ENCODE measurements at places on chromosomes 3 and 15. TPM values are rescaled to one million over a fixed set of nuclear protein-coding genes. Genes with fewer than 3 reads are reported as not detected.

DNA sequence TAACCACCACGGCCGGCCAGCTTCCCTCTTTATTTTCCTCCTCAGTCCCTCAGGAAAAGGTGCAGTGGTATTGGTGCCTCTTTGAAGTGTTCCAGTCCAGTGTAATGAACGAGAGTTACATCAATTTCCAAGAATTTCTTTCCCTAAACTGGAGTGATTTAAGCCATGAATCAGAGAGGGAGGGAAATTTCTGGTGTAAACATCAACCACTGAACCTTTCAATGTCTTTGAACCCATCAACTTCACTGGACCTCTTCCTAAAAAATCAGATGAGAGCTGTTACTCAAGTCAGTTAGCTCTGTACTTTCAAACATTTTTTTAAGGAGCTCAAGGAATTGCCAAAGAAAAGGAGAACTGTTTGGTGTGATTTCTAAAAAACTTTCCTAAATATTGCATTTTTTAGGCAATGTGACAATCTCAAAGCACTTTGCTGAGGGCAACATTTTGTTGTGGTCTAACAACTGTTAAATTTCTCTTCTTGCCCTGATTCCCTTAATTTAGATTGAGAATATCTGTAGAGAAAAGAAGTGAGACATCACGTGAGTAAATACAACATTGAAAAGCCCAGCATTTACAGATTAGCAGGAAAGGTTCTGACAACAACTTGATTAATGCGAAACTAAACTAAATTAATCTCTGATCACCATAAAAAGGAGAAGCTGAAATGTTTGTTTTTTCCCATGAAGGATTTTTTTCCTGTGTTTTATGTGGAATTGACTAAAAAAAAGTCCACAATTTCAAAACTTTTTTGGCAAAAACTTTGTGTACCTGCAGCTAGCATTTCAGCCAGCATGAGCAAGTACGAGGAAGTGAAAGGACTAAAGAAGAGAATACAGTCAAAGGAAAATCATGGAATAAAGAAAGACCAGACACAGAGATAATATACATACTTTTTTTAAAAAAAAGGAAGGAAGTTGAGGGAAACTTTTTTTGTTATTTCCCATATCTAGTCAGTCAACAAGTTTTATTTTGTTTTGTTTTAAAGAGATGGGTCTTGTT, 9.1 kb upstream of the DAZL start:
- no peak for DNase-seq

DNA sequence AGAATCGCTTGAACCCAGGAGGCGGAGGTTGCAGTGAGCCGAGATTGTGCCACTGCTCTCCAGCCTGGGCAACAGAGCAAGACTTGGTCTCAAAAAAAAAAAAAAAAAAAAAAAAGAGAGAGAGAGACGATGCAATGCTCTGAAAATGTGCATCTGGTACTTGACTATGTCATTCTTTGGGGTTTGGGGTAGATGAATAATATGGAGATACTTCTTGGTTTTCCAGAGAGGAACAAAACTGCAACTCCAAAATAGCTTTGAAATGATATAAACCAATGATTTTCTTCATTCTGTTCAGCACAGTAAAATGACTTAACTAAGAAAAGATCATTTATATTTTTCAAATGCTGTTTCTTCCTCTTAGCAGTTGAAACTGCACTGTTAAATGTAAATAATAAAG, 158.9 kb downstream of the ISL2 start:
- DNase-seq, result no peak

Gene ESYT3
- 11.1 TPM for polyA plus RNA-seq

DNA sequence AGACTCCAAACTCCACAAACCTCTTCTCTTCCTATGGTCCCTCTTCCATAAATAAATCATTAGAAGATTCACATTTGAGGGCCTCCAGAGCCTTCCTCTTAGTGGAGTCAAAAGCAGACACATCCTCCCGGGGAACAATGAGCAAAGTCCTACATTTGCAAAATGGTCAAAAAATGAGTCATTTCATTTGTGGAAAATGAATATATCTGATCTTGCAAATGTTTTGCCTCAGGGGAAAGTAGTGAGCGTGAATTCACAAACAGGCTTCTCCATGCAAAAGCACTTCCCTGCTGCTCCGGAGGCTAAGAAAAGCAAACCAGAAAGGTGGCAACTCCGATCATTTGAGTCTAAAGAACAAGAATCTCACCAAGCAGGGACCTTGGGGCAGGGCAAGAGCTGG, 86.7 kb upstream of the IQSEC1 start:
- no peak for DNase-seq

- DNase-seq, result peak; percentile 47
Observed at GRCh38 chr3:16788440-16789056, 96.2 kb upstream of the PLCL2 start.

- peak; percentile 56 for DNase-seq
Observed at GRCh38 chr3:66485291-66485968, 15.4 kb downstream of the LRIG1 start.

Gene UBXN7
- 17.2 TPM for polyA plus RNA-seq

DNA sequence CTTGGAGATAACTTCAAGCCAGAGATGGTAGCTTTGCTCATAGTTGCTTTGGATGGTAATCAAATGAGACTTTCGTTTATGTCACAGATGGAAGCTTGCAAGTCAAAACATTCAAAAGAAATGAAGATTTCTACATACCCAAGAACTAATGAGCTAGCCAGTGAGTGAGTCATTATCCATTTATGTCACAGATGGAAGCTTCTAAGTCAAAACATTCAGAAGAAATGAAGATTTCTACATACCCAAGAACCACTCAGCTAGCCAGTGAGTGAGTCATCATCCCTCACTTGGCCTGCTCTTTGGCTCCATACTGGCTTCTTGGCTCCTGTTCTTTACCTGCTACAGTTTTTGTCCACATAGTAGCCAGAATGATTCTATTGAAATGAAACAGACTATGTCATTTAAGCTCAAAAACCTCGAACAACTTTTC, 559.8 kb upstream of the CBLB start:
- DNase-seq, result peak; percentile 26

DNA sequence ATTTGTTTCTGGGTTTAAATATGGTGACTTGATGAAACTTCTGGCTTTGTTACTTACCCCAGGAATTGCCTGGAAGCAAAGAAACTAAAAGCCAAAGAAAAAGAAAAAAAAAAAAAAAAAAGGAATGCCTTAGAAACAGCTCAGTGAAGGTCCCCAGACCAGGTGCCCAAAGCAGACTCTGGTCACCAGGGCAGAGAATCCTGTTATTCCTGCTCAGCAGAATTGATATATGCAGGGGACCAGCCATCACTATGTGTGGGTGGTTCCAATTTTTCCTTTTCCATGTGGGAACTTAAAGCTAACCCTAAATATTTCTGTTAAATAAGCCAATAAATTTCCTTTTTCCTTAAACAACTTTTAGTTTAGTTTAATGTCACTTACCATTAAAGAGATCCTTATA, 100.8 kb upstream of the TPRG1 start:
- DNase-seq, result no peak

Gene LMAN1L
- polyA plus RNA-seq, result 0.22 TPM

Gene TM4SF18
- 18.7 TPM for polyA plus RNA-seq

DNA sequence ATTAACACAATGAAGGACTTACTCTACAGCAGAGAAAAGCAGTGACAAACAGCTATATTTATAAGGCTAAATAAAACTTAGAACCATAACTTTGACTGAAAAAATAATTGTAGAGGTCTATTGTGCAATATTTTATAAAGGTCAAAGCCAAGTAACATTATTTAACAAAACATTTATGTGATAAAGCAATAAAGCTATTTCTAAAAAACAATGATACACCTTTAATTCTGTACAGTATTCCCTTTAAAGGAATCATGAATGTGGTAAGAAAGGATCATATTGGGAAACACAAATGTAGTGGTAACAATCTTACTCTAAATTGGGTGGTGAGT, 236.4 kb downstream of the ISL2 start:
- DNase-seq, result no peak

Gene HTR3E
- not detected for polyA plus RNA-seq

Gene TMOD2
- polyA plus RNA-seq, result 6.2 TPM

- no peak for DNase-seq
Observed at GRCh38 chr3:195906865-195907683, 1.3 kb downstream of the TNK2 start.

GRCh38 chr3:158842976-158843375, 41.1 kb downstream of the MFSD1 start:
- DNase-seq, result no peak

- no peak for DNase-seq
Observed at GRCh38 chr15:72173401-72173800, 24.2 kb downstream of the GRAMD2A start.

Gene MUSTN1
- polyA plus RNA-seq, result 96.2 TPM

Gene P2RY1
- polyA plus RNA-seq, result 8.0 TPM

Gene OR5K2
- polyA plus RNA-seq, result not detected

- peak; percentile 54 for DNase-seq
Observed at GRCh38 chr3:119774444-119774843, 7.5 kb upstream of the NR1I2 start.

- DNase-seq, result no peak
Observed at GRCh38 chr15:77045985-77046384, 24.9 kb downstream of the TSPAN3 start.

GRCh38 chr3:536417-536813, 339.9 kb downstream of the CHL1 start:
- no peak for DNase-seq

DNA sequence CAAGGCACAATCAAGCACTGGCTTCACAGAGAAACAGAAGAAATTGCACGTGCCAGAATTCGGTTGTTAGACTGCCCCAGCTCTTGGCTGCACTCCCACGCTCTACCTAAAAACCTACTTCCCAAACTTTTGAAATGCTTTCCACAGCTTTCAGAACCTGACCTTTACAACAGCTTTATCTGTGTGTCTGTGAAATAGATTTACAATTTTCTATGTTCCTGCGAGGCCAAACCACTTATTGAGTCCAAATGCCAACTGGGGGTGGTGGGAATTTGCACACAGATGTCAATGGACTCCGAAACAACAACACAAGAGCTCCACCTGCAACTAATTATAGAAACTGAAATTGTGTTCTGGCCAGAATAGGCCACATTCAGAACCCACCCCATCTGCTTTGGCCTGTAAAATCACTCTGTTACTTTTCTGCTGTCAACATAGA, 44.6 kb downstream of the ERC2 start:
- peak; percentile 79 for DNase-seq

GRCh38 chr3:10116138-10116460, 624 bp downstream of the BRK1 start:
- no peak for DNase-seq

- DNase-seq, result peak; percentile 88
Observed at GRCh38 chr3:33115024-33115768, 1.4 kb downstream of the CRTAP start.
